ENCODE measurements at places on chromosomes 3 and 15.

DNA sequence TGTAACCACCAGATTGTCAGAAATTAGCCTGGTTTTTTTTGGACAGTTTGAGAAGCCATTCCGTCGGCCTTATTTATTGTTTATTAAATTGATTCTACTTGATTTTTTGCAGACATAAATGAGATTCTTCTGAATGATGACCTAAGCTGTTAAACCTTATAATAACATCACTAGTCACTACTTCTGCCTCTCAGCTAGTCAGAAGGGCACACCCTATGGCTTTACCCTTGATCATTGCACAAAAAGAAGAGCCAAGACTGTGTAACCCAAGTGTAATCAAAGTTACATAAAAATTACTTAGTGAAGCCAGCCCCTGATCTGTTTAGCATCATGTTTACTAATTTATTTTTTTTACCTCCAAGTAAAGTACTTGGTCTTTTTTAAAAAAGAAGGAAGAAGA, 64.3 kb downstream of the CHL1 start:
- no peak for DNase-seq

DNA sequence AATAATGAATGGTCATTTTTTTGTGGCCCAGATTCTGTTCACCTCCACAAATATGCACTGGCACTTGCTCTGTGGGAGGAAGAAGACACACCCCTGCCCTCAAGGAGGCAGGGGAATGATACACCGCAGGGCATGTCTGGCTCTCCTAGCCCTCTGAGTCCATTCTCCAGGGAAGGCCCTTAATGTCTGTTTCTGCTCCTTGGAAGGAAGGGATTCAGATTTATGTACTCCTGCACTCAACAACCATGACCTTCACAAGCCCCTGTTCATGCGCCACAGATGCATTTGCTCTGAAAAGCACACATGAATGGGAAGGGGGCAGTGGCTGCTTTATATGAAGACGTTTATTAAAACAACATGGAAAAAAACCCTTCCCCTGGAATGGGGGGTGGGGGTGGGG, 333.8 kb downstream of the EPHB1 start:
- DNase-seq = no peak

DNA sequence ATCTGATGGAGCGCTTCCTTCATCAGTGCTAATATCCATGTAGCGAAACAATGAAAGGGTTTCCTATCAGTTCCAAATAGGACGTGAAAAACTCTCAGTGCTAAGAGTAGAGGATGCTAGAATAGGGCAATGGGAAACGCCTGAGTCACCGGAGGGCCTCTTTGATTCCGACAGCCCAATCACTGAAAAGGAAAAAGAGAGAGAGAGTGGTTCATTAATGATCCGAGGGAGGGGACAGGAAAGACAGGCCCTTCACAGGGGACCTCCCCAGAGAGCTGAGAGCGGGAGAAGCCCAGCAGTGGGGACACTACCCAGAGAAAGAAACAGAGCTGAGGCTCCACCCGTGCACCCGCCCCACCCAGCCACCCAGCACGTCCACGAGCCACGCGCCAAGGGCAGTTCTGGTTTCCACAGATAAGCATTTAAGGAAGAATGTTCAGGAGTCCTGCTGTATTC, 76.9 kb downstream of the RPN1 start:
- no peak for DNase-seq

GRCh38 chr15:93500155-93500554, 411.1 kb upstream of the RGMA start:
- no peak for DNase-seq

- peak; percentile 60 for DNase-seq
Measured at GRCh38 chr3:129003578-129004112, 2.5 kb downstream of the EFCC1 start.

Measured in thyroid gland (tissue), 4 donors.